Hindlimb muscle (tissue), 1 donor: ENCODE measurements at places on chromosomes 12 and 14. TPM values are rescaled to one million over a fixed set of nuclear protein-coding genes. Genes with fewer than 3 reads are reported as not detected.

Gene RHEBL1
- 2.2 TPM for polyA plus RNA-seq

Gene ZCRB1
- polyA plus RNA-seq = 63.0 TPM

Gene PPM1A
- polyA plus RNA-seq = 69.0 TPM

Gene MAP3K9
- 0.19 TPM for polyA plus RNA-seq

- no peak for DNase-seq
These were observed 58.7 kb upstream of the CCND2 start for GRCh38 chr12:4214877-4215228.

DNA sequence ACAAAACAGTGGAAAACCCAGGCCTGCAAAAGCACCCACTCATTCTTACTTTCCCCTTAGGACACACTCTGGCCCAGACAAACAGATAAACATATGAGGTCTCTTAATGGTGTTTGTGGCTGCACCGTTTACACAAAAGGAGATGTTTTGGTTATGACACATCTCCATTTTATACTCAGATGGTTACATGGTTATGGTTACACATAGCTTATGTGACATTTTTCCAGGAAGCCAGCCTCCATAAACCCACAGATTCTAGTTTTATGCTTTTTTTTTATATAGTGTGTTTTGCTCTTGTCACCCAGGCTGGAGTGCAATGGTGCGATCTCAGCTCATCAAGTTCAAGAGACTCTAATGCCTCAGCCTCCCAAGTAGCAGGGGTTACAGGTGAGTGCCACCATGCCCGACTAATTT lies 3.5 kb upstream of the KLRD1 start:
- DNase-seq = no peak

GRCh38 chr12:3636328-3636727 lies 116.6 kb downstream of the CRACR2A start:
- DNase-seq = no peak

- no peak for DNase-seq
These were observed 58.7 kb upstream of the G2E3 start for GRCh38 chr14:30500222-30500621.

- no peak for DNase-seq
These were observed 57.2 kb upstream of the ATP2A2 start for GRCh38 chr12:110223777-110224378.

GRCh38 chr14:59036134-59036533 lies 152.3 kb upstream of the DAAM1 start:
- no peak for DNase-seq

DNA sequence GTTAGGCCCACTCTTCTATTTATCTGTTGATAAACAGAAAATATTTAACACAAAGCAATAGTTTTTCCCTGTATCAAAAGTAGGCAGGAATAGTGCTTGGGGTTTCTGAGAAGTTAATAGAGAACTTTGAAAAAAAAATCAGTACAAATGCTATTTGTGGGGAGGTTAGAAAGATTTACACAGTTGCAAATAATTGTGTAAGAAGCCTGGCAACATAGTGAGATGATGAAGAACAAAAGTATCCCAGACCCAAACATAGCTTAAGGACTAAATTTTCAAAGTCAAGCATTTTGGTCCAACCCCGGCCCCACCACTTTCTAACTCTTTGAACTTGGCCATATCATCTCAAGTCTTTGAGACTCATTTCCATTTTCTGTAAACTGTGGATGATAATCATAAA lies 687.5 kb upstream of the TMEM132C start:
- no peak for DNase-seq

- no peak for DNase-seq
These were observed 244.2 kb downstream of the CACNA1C start for GRCh38 chr12:2297004-2297403.

DNA sequence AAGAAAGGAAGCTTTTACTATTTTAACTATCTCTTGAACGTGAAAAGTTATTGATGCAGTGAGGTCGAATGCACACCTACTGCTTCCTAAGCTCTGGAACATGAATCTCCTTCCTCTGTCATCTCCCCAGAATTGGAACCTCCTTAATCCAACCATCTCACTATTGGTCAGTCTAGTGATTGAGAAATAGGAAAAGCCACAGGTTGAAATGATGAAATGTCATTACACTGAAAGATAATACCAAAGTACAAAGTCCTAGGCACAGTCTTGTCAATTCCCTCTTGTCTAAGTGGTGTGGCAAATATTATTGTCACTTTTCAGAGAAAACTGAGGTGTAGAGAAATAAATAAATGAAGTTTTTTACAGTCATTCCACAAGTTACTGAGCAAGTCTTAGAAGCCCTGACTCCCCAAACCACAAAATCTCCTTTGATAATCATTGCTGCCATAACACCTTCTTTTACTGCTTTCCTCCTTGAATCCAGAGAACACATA lies 19.5 kb upstream of the HIGD1C start:
- no peak for DNase-seq

GRCh38 chr12:43730283-43730682 lies 28.3 kb downstream of the PUS7L start:
- no peak for DNase-seq

GRCh38 chr12:128476266-128476665 lies 209.3 kb downstream of the TMEM132C start:
- peak; percentile 38 for DNase-seq

DNA sequence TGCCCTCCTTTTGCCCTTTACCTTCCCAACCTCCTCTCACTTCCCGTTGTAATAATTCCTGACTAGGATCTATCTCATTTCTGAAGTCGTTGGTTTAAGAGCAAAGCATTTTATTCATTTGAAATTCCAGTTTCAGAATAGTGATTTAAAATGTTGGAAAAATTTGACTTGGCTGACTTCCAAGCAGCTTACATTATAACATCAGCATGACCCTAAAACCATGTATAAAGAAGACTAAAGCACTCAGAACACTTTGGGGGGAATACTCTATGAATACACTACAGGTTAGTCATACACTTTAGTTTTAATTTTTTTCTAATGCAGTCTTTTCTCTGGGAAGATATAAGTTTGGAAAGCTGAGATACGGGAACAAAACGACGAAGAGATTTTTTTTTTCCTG lies 161.1 kb downstream of the BTG1 start:
- peak; percentile 30 for DNase-seq

GRCh38 chr12:65759735-65760134 lies 64.5 kb upstream of the HMGA2 start:
- no peak for DNase-seq

GRCh38 chr14:92099802-92100201 lies 6.6 kb downstream of the ATXN3 start:
- no peak for DNase-seq

DNA sequence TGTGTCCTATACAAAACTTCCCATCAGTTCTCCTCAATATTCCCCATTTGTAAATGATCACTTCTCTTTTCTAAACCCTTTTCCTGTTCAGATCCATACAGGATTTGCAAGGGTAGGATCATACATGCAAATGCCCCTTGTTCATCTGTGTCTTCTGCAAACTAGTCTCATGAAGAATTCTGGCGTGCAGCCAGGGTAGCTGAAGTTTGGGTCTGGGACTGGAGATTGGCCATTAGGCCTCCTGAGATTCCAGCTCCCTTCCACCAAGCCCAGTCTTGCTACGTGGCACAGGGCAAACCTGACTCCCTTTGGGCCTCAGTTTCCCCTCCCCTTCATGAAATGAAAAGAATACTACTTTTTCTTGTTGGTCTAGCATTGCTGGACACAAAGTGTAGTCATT lies 11.3 kb downstream of the C3AR1 start:
- DNase-seq = no peak
